Activated CD4-positive, alpha-beta T cell treated with anti-CD3 and anti-CD28 coated beads for 36 hours (primary cell): ENCODE measurements at places on chromosomes 5 and 9. TPM values are rescaled to one million over a fixed set of nuclear protein-coding genes. Genes with fewer than 3 reads are reported as not detected.

GRCh38 chr9:1046639-1047572, 3.3 kb upstream of the DMRT2 start:
- peak; percentile 14 for DNase-seq
- peaks cover 80% of the 10 kb centered on the region for H3K27me3 ChIP-seq
- H3K4me1 ChIP-seq = peaks cover 58% of the 10 kb centered on the region
- peak overlapping the region; percentile 69 for H3K4me3 ChIP-seq
- no peak overlapping the region for H3K27ac ChIP-seq

The UIMC1 gene
- 50.4 TPM for total RNA-seq

The DNAJB5 gene
- total RNA-seq = 10.3 TPM

The RFX3 gene
- total RNA-seq = 16.6 TPM

The TAL2 gene
- not detected for total RNA-seq
